GM13976 (cell line): ENCODE measurements at places on chromosomes 5 and 9.

GRCh38 chr9:70060883-70061507, 17.3 kb downstream of the MAMDC2 start:
- no peak for DNase-seq

DNA sequence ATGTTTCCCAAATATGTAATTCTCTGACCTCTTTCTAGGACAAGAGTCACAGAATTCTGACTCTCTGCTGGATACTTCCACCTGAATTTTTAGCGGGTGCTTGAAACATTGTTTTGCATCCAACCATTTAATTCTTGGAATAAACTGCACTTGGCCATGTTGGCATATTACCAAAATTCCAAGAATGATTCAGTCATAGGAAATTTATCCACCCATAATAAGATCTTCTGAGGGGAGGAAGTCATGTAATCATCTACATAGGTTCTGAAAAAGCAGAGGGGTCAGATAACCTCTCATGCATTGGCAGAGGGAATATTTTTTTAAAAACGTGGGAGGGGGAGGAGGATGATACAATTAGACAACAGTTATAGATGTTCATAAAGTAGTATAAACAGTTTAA, 156.9 kb downstream of the PAM start:
- DNase-seq: no peak

- no peak for DNase-seq
These were observed 37.5 kb upstream of the CPEB4 start for GRCh38 chr5:173850659-173851058.

GRCh38 chr5:142808878-142809598, 38.9 kb downstream of the ARHGAP26 start:
- DNase-seq: no peak

DNA sequence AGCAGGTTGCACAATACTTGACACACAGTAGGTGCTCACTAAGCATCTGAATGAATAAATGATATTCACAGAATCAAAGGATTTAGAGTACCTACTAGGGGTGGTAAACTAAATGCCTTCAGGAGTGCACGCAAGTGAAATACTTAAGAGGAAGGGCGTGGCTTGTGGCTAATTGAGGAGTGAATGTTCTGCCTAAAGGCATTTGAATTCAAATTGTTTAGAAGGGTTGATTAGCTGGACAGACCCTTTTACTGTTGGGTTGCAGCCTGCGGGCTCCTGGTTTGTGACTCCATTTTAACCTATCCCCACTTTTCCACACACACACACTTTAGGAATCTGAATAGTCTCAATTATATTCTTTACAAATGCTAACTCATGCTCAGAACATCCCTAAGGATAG, 63.1 kb downstream of the PPP2R2B start:
- no peak for DNase-seq

DNA sequence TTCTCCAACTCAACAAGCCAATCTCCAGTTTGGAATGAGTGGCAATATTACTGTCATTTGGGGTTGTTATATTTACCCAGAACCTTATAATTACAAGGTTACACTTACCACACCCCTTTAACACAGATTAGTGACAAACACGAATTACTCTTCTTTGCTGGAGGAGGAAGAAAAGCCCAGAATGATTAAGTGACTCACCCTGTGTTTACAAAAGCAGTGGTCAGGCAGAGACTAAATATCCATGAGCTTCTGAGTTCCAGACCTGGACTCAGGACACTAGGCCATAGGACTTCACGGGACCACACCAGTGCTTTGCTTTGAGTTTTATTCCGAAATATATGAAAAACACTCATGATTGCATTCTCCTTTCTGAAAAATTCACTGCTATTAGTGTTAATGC, 370.8 kb downstream of the TLE1 start:
- DNase-seq: no peak

DNA sequence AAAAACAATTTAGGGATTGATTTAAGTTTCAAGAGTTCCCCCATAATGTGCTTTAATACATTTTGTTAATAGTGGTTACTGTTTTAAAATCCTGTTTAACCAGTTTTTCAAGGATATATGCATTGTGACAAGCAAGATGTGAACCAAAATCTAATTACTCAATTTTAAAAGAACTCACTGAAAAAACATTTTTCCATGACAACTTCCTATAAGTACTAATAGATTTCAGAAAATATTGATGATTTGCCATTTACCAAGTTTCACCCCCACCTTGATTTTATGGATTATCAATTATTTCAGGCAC, 4.9 kb upstream of the DNAJC21 start:
- no peak for DNase-seq

DNA sequence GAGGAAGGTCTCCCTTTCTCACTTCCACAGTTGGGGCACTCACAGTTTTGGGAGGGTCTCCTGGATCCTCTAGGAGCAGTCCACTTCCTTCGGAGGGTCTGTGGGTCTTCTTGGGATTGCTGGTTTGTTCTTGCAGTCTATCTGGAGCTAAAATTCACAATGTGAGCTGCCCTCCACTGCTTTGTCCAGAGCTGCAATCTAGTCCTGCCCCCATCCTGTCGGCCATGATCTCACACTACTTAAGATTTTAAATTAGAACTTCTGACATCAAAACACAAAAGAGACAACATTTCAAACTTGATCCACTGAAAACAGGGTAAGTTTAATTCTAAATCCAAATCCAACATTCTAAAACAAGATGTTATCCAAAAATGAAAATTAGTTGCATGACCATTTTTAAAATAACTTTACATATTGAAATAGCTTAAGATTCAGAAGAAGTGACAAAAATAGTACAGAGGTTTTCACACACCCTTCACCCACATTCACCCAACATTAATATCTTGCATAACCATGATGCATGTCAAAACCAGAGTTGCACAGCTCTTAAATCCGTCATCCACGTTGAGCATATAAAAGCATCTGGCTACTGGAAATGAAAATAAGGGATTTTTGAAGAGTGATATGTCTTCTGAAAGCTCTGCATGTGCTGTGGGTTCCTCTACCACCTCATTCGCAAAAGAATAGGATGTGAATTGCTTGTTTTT, 113.7 kb upstream of the EPB41L4A start:
- DNase-seq: no peak
